ENCODE measurements at places on chromosomes 6 and 20. TPM values are rescaled to one million over a fixed set of nuclear protein-coding genes. Genes with fewer than 3 reads are reported as not detected.

The DDX39B gene
- total RNA-seq, result 183 TPM

The MCHR2 gene
- total RNA-seq, result not detected

The OR2J3 gene
- total RNA-seq, result not detected

The PPP1R16B gene
- total RNA-seq, result 72.4 TPM

The TRIM27 gene
- 18.5 TPM for total RNA-seq

The BRPF3 gene
- total RNA-seq, result 24.0 TPM

The EMILIN3 gene
- under 0.01 TPM for total RNA-seq

The ELOVL2 gene
- not detected for total RNA-seq

The PPP2R5D gene
- 15.2 TPM for total RNA-seq

The PARD6B gene
- 4.3 TPM for total RNA-seq

Measured in mononuclear cell (primary cell).